ENCODE measurements at places on chromosomes 2 and 18.

DNA sequence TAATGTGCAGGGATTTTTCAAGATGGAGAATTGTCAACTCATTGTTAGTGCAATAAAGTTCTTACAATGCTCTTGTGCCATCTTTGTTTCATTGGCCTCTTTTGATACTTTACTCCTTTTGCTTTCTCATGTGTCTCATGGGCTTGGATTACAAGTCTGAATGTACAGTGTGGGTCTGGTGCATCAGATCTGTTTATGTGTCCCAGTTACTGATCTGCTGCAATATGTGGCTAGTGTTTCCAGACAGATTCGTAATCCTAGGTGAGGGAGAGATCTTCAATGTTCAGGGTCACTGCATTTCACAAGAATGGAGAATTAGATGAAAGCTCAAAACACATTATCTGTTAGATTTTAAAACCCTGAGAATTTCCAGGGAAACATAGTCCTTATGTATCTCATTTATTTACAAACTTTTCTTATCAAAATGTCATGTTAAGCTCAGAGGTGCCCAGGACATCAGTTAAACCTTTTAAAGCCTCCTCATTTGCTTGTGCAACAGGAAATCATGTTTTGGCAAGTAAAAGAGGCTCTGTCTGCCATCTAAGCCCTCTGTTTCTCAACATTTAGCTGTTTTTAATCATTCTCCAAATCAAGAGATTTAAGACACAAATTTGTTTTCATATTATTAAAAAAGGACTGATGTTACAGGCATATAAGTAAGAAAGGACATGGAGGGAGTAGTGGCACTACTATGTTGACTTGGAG, 108.1 kb downstream of the NUP35 start:
- no peak for DNase-seq

DNA sequence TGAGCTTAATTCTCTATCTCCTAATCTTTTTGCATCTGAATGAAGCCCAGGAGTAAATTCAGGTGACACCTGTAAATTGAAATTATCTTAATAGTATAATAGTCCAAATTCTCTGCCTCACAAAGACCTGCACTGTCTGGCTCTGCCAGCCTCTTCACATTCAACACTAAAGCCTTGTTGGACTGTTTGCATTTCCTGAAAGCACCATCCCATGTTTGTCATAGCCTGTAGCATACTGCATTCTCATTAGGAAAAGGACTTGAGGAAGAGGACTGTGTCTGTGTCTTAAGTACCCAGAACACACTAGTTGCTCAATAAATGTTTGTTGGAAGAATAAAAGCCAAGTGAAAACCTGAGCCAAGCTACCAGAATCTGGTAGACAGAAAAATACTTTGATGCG, 42.9 kb upstream of the GRHL1 start:
- DNase-seq = no peak

- no peak for DNase-seq
Measured at GRCh38 chr18:8480506-8481328, 128.5 kb upstream of the RAB12 start.

DNA sequence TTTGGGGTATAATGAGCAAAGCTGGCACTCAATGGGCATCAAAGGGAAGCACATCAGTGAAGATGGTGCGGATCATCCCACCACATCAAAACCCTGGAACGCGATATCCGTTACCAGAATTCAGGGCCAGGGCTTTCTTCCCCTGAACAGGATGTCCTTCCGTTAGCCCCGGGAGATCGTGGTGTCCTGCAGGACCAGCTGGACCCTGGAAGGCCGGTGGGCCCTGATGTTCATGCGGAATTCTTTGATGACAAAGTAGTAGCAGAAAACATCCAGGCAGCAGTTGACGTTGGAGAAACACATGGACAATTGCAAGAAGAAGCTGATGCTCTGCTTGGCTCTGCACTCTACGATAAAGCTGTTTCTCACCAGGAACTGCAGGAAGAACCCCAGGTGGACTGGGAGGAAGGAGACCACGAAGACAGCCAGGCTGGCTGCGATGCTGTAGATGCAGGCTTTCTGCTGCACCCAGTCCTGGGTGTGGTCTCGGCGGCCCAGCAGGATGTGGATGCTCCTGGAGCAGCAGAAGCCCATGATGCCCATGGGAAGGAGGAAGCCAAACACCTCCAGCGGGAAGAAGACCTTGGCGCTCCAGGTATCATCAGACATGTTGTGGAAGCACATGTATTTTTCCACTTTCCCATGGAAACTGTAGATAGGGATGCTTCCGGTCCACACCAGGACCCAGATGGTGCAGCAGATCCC, 15.0 kb downstream of the GPR55 start:
- no peak for DNase-seq

DNA sequence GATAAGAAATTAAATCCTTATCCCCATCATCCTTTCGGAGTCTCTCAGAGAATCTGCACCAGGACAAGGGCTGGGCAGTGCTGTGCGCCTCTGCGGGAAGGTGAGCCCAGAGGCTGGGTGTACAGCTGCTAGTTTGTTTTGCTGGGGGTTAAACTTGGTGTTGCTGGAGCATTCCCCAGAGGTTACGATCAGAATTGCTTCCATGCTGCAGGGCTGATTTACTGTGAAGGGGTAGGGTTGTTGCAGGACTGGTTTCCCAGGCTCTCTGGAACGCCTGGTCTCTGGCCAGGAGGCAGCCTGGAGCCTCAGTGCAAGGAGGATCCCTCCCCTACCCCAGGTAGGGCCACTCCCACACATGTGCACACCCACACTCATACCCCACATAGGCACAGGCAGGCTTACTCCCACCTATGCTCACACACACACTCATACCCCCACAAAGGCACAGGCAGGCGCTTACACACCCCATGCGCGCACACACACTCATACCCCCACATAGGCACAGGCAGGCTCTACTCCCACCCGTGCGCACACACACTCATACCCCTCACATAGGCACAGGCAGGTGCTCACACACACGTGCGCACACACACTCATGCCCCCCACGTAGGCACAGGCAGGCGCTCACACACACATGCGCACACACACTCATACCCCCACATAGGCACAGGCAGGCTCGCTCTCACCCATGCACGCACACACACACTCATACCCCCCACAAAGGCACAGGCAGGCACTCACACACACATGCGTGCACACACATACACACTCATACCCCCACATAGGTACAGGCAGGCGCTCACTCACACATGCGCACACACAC, 11.3 kb downstream of the CNNM4 start:
- no peak for DNase-seq

DNA sequence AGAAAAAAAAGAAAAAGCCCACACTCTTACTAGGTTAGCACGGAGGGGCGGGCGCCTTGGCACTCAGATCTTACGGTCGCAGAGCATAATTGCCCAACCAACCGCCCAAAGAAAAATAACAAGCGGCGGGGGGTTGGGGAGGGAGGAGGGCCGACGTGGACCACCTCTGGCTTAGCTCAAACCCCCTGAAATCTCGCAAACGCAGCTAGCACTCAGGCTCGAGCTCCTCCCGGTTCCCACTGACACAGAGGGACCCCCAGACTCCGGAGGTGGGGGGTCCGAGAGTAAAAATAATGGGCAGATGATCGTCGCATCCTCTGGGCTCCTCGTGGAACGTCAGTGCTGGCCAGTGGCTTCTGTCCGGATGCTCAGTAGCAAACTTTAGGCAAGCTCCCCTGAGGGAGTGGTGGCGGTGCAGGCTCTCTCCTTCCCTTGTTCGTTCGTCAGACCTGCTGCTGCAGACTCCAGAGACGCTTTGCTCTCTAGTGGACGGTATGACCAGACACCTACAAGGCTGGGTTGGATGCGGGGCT, 12.0 kb downstream of the CATIP start:
- no peak for DNase-seq

DNA sequence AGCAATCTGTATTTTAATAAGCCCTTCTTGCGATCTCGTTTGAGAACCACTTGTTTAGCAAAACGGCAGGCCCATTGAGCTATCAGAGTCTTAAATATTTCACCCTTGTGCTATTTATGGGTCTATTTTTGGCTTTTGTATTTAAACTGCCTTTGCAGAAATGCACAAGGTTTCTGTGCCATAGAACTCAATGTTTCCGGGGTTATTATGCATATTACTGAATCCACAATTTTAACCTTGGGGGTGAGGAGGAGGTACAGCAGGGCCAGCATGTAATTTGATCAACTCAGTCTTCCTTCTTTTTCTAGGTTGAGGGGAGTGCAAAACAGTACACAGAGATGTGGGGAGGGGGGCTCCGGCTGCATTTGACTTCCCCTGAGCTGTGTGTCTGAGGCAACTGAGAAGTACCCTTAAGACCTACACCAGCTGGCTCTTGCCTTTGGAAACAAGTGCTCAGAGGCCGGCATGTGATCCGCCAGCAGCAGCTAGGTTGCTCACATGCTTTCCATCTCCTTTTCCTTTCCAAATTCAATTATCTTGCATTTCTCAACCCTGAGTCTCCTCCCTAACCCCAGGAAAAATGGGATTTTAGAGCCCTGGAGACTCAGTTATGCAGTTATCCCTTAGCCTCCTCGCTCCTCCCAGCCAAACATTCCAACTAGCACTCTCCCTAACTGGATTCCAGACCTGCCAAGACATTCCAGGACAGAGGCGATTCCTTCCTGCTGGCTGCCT, 103.0 kb downstream of the HNRNPLL start:
- DNase-seq = no peak

GRCh38 chr18:62848946-62849345, 133.6 kb downstream of the PHLPP1 start:
- DNase-seq = no peak

DNA sequence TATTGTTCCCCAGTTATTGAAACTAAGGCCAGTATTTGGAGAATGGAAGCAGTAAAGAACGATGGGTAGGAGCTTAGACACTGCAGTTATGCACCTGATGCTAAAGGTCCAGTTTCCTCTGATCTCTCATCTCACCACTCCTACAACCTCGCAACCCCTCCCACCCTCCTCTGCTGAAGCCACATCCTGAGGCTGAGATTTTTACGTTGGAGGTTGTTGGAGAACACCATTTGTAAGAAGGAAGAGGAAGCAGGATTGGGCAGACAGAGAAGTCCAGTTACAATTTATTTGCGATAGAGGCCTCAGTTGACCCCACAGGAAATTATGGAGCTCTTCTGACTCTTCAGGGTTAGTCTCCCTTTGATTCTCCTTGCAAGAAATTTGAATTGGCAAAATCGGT, 54.3 kb upstream of the NDUFV2 start:
- no peak for DNase-seq

DNA sequence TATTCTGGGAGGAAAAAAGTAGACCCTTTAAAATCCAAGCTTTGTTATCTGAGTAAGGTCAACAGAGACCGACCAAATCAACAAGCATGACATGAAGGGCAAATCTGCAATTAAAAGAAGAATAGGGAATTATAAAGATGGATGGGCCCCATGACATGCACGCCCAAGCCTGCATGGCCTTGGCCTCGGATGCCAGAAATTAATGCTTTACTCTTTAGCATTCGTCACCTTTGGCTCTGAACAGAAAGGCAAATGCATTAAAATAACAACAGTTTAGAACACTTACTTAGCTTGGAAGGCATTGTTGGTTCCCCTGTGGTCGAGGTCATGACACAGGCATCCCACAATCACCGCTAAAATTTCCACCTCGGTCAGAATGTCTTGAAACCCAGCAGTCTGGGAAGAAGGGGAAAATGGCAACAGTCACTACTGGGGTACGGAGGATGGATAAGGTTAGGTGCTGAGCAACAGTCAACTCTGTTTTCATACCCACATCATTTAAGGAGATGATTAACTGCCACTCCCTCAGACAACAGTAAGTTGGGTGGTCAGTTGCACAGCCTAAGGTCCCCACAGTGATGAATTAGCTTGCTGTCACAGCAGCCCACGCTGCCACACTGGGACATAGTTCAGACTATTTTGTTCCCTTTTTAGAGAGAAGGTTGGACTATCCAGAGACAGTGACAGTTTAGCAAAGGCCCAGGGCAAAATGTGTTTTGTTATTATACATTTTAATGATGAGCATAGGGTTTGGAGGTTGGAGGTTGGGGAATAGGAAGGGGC, 319.1 kb downstream of the AGPS start:
- DNase-seq = no peak

GRCh38 chr2:3459185-3460015, 59.9 kb downstream of the ADI1 start:
- no peak for DNase-seq

GRCh38 chr2:15313657-15314056, 247.5 kb downstream of the NBAS start:
- DNase-seq = no peak

- DNase-seq = no peak
Measured at GRCh38 chr2:217000406-217000805, 140.5 kb upstream of the TNP1 start.

- DNase-seq = peak; percentile 11
Measured at GRCh38 chr2:222318026-222318711, 19.4 kb upstream of the PAX3 start.

- DNase-seq = no peak
Measured at GRCh38 chr2:21748501-21748900, 624.7 kb downstream of the TDRD15 start.
